Daoy (cell line): ENCODE measurements at places on chromosomes 1 and 21. TPM values are rescaled to one million over a fixed set of nuclear protein-coding genes. Genes with fewer than 3 reads are reported as not detected.

Gene FCER1G
- 1.5 TPM in 1 of 2 replicates, not detected in the other for total RNA-seq

DNA sequence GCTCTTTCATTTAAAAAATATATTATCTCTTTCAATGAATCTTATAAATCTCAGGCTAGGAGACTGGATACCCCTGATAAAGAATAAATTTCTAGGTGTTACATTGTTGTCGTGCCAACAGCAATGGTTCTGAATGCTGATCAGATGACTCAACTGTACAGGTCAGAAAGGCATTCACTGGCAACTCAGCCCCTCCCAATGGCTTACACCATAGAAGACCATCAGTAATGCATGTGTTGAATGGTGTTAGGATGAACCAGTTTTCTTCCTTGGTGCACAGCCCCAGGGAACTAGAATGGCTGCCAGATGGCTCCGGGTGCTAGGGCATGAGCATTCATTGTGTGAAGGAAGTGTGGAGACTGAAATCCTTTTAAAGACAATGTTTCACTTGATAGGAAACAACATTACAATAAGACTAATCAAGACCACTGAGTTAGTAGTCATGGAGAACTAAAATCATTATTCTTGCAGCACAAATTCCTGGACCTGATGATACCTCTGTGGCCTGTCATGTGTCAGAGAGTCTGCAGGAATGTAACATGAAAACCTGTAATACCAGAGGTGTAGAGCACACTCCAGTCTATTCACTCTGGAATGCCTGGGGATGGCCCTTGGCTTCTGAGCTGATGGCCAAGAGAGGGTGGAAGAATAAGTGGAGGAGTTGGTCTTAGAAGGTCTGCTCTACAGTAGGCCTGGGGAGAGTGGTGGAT, 187.7 kb upstream of the LMO4 start:
- peak; percentile 40 for DNase-seq

- DNase-seq: peak; percentile 60
Observed at GRCh38 chr1:27099135-27099586, 55.8 kb downstream of the SLC9A1 start.

GRCh38 chr1:179190861-179191260, 38.6 kb downstream of the ABL2 start:
- DNase-seq: peak; percentile 16
